ENCODE measurements at places on chromosomes 11 and 22.

GRCh38 chr11:123437236-123437979, 7.3 kb downstream of the GRAMD1B start:
- no peak for DNase-seq

DNA sequence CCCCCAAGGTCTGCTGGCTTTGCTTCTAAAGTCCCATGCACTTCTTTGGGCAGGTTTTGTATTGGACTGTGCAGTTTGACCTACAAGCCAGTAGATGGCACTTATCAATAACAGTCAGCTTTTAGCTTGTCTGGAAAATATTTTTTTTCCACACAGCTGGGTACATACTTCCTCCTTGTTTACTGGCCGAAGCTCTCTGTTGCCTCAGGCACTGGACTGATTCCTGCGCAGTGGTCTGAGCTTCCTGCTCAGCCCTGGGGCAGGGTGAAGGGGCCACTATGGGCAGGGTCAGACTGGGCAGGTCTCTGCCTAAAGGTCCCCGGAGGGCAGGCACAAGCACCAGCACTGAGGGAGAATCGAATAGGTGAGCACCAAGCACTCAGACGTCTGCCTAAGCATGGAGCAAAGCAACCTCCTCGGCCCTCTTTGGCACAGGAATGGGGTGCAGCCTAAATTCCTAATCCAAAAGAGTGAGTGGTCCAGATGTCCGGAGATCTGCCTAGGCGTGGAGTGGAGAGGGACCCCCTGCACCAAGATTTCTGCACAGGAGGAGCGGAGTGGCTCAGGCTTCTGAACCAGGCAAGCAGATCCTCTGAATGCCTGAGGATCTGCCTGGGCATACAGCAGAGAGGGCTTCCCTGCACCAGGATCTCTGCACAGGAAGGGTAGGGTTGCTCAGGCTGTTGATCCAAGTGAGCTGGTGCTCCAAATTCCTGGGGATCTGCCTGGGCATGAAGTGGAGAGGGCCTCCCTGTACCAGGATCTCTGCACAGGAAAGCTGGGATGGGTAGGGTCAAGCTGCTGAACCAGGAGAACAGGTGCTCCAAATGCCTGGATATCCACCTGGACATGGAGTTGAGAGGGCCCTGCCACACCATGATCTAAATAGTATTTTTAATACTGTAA, 105.9 kb upstream of the C11orf58 start:
- no peak for DNase-seq

- no peak for DNase-seq
Measured at GRCh38 chr11:19683141-19683805, 29.4 kb upstream of the NAV2 start.

DNA sequence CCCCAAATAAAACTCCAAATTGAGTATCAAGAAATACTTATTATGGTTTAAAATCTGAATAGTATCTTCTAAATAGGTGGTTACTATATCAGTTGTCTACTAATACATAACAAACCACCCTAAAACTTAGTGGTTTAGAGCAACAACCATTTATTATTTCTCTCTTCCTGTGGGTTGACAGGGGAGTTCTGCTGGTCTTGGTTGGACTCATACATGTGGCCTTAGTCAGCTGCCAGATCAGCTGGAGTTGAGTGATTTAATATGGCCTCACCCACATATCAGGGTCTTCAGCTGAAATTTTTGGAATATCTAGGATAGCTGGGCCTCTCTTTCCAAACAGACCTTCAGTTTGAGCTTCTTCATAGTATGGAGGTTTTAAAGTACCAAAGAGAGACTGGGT, 34.5 kb downstream of the C11orf65 start:
- DNase-seq = no peak

DNA sequence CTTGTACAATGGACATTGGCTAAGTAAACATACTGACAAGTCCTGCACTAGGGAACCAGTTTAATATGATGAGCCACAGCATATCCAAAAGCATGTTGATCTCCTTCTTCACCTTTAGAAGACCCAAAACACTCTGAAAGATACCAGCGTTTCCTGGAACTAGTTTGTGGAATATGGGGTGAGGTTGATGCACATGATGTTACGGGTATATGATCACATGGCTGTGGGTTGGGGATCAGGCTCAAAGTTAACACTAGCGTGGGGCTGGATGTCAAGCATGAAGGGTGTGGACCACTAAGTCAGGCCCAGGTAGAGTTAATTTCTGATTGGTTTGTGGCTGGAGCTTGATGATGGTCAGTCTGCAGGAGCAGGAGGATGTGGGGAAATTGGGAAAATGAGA, 9.0 kb downstream of the IGLL5 start:
- no peak for DNase-seq

DNA sequence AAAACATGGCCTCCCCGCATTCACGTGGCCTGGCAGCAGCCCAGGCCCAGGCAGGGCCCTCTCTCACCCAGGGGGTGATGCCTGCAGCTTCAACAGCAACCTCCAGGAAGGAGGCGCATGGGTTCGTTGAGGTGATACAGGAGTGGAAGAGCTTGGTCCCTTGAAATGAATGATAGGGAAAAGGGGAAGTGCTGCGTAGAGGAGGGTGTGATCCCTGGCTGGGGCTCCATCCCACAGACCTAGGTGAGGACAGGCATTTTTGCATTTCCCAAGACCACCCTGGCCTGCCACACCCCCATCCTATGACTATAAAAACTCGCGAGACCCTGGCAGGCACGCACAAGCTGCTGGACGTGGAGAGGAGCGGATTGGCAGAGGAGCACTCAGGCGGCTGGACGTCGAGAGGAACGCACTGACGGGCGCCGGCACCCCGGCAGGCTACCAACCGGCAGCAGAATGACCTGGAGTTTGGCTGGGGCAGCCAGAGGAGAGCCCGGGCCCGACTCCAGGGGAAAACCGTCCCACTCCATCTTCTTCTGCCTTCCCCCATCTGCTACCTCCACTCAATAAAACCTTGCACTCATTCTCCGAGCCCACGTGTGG, 32.6 kb downstream of the RTN4R start:
- DNase-seq = no peak

GRCh38 chr22:32411402-32411801, 645 bp downstream of the RTCB start:
- no peak for DNase-seq

DNA sequence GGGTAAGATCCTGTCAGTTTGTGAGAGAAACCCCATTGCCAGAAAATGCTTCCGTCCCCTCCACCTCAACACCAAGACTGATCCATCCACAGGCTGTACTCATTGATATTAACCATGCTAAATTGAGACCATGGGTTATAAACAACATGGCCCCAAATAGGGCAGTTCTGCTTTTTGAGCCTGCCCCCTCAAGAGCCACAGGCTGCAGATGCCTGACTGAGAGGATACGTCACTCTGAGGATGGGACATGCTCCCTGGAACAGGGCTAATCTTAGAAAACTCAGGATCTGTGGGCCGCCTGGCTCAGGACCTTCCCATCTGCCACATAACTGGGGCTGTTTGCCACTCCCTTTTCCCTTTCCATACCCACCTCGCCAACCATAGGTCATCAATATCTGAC, 99.8 kb downstream of the MICAL2 start:
- peak; percentile 60 for DNase-seq

- DNase-seq = no peak
Measured at GRCh38 chr11:119416606-119417580, 6.1 kb downstream of the THY1 start.

DNA sequence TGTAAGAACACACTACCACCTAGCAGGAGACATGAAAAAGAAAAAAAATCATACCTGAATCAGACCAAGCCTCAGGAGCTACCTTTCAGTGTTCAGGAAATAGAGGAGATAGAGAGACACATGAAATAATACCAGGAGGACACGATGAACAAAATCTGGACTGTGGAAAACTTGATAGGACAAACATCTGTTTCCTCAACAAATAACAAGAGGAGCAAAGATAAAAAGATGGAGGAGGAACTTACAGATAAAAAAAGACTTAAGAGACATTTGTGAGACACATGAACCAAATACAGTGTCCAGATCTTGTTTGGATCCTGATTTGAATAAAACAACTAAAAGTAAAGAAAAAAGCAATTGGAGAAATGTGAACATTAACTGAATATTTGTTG, 12.4 kb upstream of the KCNE3 start:
- DNase-seq = no peak

DNA sequence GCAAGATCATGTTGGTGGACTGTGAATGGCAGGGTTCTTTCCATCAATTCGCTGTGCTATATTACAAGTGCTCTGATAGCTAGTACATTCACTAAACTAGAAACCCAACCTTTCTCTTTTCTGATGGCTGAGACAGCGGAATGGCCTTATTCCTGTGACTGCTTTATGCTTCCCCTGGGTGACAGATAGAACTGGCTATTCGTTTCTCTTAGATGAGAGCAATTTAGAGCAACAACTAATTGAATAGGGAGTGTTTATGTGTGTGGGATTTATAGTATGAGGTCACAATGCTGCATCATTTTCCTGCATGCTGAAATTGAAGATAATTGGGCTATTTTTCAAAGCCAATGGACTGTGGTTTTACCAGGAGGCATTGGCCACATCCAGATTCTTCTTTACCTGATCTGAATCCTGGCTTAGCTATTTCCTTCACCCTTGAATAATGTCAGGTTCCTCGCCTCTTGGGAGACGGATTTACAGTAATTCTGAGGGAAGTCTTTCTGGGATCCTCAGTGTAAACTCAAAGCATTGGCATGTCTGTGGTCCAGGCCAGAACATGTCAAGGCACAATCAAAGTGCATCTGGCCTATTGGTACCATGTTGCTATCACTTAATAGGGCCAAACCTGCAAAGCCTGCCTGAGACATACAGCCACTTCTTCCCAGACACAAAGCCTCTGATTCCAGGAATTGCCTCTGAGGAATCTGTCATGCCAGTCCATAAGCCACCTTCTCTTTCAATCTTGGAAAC, 775.0 kb upstream of the API5 start:
- DNase-seq = no peak

GRCh38 chr11:120386774-120387371, 50.7 kb downstream of the ARHGEF12 start:
- no peak for DNase-seq

GRCh38 chr22:45455621-45456020, 42.1 kb downstream of the RIBC2 start:
- DNase-seq = no peak

GRCh38 chr11:606245-606644, 9.5 kb downstream of the IRF7 start:
- DNase-seq = no peak

DNA sequence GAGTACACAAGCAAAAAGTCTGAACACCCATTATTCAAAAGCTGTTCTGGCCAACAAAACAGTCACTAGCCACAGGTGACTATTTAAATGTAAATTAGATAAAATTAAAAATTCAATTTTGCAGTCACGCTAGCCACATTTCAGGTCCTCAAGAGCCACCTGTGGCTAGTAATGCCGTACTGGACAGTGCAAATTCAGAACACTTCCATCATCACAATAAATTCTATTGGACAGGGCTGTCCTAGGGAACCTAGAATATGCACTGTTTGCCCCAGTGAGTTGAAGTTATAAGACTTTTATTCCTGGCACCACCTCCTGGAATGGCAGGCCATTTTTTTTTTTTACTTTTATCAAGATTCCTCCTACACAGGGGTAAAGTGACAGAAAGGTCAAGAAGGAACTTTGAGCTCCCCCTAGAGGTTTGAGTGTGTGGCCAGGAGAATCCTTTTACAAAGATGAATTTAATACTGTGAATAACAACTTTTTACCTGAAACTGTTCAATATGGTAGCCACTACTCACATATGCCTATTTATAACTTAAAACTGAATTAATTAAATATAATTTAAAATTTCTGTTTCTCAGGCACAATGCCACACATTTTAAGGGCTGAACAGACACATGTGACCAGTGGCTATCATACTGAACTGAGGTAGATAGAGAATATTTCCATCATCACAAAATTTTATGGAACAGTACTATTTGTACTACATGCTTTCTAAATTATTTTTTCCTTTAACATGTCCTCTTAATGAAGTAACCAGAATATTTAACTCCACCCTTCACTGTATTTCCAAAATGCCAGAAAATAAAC, 6.5 kb downstream of the MSANTD2 start:
- DNase-seq = peak; percentile 56

- DNase-seq = no peak
Measured at GRCh38 chr11:78993802-78994430, 419.3 kb upstream of the NARS2 start.
